ENCODE measurements at places on chromosomes 12 and 14.

DNA sequence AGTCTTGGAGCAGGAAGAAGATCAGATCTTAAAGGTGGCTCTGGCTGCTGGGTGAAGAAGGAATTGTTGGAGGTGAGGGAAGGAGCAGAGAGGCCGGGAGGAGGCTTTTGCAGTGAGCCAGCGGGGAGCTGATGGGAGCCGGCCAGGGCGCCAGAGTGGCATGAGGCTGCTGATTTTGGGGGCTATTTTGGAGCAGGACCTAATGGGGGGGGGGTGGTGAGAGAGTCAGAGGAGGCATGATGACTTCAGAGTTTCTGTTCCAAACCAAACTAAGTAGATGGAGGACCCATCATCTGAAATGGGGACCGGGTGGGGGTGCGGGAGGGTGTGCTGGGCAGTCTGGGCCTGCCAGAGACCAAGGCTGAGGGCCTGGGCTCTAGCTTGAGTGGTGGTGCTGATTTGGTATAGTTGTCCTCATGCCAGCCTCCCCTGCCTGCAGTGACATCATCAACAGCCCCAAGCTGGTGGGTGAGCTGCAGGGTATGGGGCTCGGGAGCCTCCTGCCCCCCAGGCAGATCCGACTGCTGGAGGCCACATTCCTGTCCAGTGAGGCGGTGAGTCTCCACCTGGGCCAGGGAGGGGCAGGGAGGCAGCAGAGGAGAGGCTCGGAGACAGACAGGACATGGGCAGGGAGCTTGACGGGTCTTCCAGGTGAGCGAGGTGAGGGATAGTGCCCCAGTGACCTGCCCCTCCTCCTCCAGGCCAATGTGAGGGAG is 6.2 kb downstream of the TNFAIP2 start:
- DNase-seq = no peak

DNA sequence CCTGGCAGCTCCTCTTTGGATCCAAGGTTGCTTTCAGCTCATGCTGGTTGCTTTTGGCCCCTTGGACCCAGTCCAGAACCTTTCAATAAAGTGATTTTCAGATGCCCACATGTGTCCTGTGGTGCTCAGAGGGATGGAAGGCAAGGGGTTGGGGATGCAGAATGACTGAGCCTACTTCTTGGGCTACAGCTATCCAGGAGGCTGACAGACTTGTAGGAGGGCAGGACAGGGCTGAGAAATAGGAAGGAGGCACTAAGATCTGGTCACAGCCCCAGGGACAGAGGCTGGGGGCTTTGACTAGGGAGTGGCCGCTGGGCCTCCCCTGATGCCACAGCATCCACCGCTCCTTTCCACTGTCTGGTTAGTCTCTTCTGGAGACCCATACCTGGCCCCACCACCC is 1.2 kb upstream of the HOXC11 start:
- DNase-seq = no peak

DNA sequence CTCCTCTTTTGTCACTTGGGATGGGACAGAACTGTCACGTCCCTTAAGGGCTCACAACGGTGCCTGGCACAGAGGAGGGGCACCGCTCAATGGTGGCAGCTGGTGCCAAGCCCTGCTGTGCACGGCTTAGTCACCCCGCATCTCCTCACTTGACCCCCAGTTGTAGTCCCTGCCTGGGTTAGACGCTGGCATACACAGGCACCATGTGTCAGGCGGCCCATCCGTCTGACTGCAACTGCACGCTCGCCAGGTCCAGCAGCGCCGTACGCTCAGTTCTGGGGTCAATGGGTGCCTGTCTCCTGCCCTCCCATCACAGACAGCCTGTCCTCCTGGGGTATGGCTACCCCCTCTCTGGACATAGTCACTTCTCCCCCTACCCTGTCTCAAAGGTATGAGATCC is 1.6 kb upstream of the PACS2 start:
- DNase-seq = no peak

DNA sequence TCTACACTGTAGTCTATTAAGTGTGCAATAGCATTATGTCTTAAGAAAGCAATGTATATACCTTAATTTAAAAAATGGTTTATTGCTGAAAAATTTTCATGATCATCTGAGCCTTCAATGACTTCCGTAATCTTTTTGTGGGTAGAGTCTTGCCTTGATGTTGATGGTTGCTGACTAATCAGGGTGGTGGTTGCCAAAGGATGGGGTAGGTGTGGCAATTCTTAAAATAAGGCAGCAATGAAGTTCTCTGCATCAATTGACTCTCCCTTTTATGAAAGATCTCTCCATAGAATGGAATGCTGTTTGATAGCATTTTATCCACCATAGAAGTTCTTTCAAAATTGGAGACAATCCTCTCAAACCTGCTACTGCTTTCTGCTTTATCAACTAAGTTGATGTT is 41.1 kb downstream of the BBS10 start:
- DNase-seq = no peak

- DNase-seq = no peak
Measured at GRCh38 chr12:120110550-120111501, 5.7 kb downstream of the RAB35 start.

DNA sequence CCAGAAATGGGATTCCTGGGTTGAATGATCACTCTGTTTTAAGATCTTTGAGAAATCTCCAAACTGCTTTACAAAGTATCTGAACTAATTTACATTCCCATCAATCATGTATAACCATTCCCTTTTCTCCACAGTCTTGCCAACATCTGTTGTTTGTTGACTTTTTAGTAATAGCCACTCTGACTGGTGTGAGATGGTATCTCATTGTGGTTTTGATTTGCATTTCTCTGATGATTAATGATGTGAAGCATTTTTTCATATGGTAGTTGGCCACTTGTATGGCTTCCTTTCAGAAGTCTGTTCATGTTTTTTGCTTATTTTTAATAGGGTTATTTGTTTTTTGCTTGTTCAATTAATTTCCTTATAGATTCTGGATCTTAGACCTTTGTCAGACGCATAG is 211.8 kb upstream of the AVPR1A start:
- DNase-seq = no peak

GRCh38 chr12:11623382-11623781 is 26.1 kb upstream of the ETV6 start:
- DNase-seq = no peak

GRCh38 chr12:4118017-4118510 is 155.5 kb upstream of the CCND2 start:
- DNase-seq = no peak

DNA sequence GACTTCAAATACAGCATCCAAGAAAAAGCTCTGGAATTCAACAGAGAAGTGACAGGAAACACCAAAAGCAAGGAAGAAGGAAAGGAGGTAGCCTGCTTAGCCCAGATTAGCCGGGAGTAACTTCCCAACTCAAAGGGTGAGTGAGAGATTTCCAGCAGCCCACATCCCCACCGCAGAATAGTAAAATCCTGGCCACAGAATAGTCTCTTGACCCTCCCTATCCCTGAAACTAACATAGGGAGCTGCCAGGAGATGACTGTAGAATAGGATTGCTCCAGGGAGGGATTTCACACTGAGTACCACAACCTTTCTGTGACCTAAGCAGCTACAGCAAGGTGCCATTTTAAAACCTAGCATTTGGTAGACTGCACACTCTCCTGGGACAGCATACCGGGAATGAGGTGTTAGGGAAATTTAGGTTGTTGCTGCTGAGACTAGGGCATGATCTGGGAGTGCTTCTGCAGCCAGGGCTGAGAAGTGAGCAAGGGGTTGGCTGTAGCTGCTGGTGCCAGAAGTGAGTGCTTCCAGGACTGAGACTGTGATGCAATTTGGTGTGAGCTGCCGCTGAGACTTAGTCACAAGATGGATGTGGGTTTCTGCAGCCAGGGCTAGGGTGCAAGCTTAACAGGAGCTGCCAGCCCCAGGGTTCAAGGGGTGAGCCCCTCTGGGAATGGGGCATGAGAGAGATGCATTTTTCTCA is 66.0 kb downstream of the TMTC3 start:
- no peak for DNase-seq

DNA sequence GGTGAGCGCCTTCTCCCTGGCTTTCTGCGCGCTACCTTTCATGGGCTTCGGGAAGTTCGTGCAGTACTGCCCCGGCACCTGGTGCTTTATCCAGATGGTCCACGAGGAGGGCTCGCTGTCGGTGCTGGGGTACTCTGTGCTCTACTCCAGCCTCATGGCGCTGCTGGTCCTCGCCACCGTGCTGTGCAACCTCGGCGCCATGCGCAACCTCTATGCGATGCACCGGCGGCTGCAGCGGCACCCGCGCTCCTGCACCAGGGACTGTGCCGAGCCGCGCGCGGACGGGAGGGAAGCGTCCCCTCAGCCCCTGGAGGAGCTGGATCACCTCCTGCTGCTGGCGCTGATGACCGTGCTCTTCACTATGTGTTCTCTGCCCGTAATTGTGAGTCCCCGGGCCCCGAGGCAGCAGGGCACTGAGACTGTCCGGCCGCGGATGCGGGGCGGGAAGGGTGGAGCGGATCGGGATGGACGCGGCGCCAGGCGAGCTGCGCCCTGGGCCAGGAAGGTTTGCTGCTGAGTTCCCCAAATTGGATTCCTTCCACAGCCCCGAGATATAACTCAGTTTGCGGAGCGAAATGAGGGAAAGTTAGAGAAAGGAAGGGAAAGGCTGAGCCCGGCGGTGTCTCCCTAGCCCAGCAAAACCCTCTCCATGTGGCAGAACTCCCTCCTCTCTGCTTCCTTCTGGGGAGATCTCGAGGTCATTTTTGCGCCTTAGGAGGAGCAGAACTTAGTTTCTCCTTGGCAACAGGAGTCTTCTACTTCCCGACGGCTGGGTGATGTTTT is 972 bp downstream of the PTGDR start:
- no peak for DNase-seq

GRCh38 chr14:24441485-24441884 is 1.1 kb downstream of the SDR39U1 start:
- DNase-seq = no peak

GRCh38 chr12:117662220-117662619 is 300.8 kb upstream of the NOS1 start:
- DNase-seq = no peak

DNA sequence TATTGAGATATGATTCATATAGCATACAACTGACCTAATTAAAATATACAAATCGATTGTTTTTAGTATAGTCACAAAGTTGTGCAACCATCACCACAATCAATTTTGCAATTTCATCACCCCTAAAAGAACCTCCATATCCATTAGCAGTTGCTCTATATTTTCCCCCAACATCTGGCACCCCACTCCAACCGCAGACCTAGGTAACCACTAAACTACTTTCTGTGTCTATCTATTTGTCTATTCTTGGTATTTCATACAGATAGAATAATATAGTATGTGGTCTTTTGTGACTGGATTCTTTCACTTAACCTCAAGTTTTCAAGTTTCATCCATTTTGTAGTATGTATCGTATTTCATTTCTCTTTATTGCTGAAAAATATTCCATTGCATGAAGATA is 126.0 kb upstream of the CRY1 start:
- DNase-seq = no peak

GRCh38 chr12:14239350-14239934 is 126.0 kb upstream of the ATF7IP start:
- DNase-seq = no peak

GRCh38 chr14:21712036-21712435 is 38.4 kb upstream of the OR4E1 start:
- DNase-seq = no peak

DNA sequence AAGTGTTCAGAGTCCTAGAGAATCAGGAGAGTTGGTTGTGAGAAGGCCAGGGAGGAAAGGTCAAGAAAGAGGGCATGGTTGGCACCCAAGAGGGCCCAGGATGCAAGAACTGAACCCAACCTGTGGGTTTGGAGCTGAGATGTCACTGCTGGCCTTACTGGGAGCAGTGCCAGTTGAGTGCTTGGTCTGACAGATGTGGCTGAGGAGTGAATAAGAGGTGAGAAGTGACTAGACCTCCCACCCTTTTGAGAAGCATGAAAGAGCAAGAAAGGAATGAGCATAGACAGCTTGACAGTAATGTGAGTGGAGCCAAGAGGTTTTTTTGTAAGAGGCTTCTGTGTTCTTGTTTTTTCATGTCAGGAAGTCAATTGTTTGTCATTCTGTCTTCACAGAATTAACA is 95.3 kb downstream of the FGD4 start:
- no peak for DNase-seq

DNA sequence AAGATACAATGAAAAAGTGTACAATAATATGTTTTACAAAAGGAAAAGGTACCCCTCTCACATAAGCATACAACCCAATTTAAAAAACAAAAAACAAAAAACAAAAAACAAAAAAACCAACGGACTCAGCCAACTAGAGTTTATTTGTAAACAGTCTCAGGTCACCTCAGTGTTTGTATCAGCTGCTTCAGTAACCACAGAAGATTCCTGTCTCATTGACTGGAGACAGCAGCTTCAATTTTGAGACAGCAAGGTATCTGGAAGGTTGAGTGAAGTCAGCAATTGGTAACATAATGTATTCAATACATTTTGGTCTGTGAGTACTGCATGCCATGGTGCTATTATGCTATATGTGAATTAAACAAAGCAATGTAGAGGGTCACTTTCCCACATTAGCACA is 201.7 kb downstream of the AKAP6 start:
- DNase-seq = no peak

- no peak for DNase-seq
Measured at GRCh38 chr14:85566603-85567002, 36.7 kb downstream of the FLRT2 start.

GRCh38 chr14:99512110-99512449 is 30.9 kb downstream of the CCNK start:
- DNase-seq = no peak

GRCh38 chr14:32407130-32407529 is 78.0 kb downstream of the AKAP6 start:
- no peak for DNase-seq

DNA sequence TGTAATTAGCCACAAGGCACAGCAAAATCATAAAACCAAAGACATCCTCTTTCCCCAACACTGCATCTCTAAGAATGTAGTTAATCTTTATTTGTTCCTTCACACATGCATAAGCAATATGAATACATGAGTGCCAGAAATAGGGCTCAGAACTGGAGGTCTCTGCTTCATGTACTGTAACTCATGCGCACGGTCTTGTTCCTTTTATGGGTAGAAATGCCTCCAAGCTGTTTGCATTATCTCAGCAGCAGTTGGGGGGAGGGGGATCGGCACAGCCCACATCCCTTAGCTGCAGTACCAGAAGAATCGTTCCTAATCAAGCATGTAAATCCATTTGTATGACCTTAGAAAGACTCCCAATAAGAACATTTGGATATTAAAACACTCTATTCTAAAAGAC is 20.0 kb downstream of the RHOJ start:
- DNase-seq = no peak

GRCh38 chr14:99468081-99468480 is 12.6 kb downstream of the SETD3 start:
- no peak for DNase-seq

DNA sequence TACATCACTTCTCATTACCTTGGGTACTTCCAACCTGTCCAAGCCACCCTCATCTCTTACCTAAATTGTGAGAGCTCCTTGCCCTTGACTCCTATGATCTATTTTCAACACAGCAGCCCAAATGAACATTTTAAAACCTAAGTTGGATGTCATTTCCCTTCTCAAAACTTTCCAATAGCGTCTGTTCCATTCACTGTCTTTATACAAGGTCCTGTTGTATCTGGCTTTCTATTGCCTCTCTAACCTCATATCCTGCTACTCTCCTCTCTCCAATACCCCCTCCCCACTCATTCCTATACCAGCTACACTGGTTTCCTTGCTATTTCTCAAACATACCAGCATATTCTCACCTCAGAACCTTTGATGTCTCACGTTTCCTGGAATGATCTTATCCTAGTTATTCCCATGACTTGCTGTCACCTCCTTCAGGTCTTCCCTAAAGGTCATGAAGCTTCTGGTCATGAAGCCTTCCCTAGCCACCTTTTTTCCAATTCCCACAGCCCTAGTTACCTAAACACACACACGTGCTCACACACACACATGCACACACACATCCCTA is 4.1 kb upstream of the KANSL2 start:
- no peak for DNase-seq

Data from NCI-H510A treated with DMSO at 0.1 percent for 48 hours (cell line).